ENCODE measurements at places on chromosomes 13 and 19.

DNA sequence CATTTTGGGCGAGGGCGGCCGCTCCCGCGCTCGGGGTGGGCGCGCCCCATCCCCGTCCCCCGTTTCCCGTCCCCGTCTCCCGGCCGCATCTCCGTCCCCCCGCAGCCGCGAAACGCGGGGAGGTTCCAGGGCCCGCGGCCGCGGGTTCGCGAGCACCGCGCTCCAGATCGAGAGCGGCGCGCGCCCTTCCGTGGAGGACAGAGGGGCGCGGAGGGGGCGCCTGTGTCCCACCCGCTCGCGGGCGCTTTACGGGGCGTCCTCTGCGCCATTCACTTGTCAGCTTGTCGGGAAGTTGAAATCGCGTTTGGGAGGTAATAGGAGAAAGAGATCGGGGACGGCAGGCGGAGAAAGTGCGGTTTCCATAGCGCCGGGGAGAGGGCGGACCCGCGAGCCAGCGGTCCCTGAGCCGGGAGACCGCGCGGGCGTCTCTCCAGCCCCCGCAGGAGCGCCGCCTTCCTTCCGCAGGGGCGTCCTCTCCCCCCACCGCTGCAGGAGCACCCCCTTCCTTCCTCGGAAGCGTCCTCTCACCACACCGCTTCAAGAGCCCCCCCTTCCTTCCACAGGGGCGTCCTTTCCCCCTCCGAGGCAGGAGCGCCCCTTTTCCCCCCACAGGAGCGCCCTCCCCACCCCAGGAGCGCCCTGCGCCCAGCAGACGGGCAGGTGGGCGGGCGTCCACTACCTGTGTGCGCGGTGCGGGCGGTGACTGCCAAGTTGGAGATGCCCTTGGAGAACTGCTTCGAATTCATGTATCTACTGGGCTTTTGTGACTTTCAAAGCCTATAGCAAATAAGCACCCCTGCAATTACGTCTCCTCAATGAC is 962 bp upstream of the IRS2 start:
- no peak for DNase-seq

DNA sequence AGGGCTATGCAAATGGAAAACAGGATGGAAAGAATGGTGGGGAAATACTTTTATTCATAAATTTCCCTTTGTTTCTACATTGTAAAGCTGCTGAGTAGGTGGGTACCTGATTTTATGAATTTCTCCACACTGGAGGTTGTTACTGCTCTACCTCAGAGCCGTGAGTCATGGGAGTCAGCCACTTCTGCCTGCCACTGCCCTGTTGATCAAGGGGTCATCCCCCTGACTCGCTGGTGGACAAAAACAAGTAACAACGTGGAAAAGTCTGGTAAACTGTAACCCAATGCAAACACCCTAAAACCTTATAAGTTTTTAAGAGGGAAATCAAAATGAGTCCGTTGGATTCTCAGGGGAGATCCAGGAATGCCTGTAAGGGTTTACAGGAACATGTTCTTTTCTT is 329.5 kb downstream of the ATP8A2 start:
- no peak for DNase-seq

- DNase-seq, result no peak
Measured at GRCh38 chr13:106568299-106569003, 514 bp upstream of the ARGLU1 start.

GRCh38 chr19:2330255-2330631 is 1.8 kb downstream of the SPPL2B start:
- no peak for DNase-seq

- DNase-seq, result no peak
Measured at GRCh38 chr13:102907886-102908515, 62.2 kb downstream of the ERCC5 start.

- no peak for DNase-seq
Measured at GRCh38 chr19:4140237-4140711, 13.2 kb upstream of the CREB3L3 start.

GRCh38 chr19:38666663-38667511 is 19.4 kb downstream of the ACTN4 start:
- DNase-seq, result no peak

DNA sequence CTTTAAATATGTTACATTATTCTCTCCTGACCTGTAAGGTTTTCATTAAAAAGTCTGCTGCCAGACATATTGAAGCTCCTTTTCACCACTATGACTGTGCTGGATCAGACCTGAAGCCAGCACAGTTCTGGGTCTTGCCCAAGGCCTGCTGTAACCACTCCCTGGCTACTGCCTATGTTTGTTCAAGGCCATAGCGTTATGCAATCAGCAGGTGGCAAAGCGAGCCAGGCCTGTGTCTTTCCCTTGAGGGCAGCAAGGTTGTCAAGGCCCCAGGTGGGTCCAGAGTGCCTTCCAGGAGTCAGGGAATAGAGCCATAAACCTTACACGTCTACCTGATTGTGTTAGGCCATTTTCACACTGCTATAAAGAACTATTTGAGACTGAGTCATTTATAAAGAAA is 496.8 kb upstream of the PCDH9 start:
- DNase-seq, result no peak

GRCh38 chr19:17005000-17005399 is 21.6 kb downstream of the CPAMD8 start:
- DNase-seq, result no peak

DNA sequence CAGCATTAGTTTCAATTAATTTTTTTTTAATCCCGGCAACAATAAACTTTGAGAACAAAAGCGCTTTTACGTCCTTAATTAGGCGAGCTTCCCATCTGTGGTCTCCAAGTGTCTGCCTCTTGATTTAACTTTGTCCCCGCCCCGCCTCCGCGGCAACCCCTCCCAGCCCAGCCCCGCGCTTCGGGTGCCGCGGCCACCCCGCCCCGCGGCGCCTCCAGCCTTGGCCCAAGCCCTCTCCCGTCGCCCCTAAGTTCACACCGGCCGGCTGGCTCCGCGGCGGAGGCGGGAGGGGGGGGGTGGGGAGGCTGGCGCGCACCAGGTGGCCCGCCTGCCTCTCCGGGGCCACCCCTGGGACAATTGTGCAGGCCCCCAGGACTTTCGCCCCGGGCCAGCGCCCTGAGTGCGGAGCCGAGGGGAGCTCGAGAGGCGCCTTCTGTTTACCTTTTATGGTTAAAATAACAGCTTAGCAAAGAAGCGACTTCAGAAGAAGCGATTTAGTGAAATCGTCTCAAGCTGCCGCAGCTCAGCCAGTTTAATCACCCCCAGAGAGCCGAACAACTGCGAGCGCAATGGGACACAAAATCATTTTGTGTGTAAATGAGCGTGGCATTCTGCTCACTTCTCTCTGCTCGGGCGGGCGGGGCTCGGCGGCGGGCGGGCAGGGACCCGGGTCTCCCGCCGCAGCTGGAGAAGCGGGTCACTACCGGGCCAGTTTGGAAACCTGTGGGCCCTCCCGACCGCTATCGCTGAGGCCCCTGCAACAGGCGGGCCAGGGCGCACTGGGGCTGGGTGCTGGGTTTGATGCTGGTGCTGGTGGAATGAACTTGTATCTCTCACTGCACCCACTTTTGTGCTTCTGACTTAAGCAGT is 1.4 kb downstream of the KCTD15 start:
- DNase-seq, result no peak

DNA sequence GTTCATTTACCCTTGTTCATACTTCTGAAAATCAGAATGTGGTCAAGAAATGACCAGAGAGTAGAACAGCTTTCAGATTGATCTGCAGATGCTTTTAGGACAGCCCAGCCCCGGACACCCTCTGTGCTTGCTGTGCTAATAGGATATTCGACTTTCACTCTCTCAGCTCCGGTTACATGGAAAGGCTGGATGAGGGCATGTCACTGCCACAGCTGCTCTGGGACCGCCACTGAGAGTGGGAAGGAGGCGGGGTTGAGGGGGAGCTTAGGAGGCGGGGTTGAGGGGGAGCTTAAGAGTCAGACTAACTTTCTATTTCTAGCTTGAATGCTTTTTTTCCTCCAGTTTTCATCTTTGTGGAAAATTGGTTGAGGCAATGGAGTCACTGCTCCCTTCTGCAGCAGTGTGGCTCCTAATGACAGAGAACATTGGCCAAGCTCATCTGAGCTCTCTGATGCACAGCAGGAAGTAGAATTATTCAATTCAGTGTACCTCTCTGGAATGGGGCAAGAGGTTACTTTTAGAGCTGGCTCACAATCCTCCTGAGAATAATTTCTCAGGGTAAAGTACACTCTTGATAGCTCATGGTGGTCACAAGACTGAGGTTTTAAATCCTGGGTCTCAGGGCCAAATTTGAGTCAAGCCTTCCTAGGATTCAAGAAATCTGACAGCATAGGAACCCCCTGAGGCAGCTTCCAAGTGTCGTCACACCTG is 74.6 kb upstream of the NPAS1 start:
- no peak for DNase-seq

- no peak for DNase-seq
Measured at GRCh38 chr19:582497-583197, 7.0 kb upstream of the HCN2 start.

DNA sequence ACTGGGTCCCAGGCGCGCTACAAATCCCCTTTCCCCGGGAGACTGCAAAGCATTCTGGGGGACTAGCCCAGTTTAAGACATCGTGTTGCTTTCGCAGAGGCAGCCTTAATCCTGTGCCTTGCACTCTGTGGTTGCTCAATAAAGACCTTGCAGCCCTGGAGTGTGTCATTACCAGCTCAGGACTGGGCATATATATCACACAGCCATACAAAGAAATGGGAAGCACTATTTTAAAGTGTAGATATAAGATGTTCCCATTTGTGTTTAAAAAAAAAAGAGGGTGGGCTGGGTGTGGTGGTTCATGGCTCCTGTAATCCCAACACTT is 11.1 kb downstream of the NAPA start:
- no peak for DNase-seq

- DNase-seq, result no peak
Measured at GRCh38 chr19:45117167-45117594, 24.2 kb downstream of the PPP1R37 start.

DNA sequence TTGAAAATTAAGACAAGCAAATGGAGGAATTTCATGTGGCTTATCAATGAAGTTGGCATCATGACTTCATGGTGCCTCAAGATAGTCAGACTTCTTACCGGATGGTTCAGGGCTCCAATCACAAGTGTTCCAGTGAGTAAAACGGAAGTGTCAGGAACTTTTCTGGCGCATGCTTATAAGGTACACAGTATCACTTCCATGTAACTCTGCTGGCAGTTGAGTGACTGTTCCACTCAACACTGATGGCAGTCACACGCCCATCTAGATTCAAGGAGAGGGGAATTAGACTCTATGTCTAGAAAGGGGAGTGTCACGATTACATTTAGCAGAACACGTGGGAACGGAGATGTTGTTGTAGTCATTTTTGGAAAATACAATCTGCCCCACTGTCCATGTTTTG is 114.3 kb downstream of the KCTD15 start:
- no peak for DNase-seq

DNA sequence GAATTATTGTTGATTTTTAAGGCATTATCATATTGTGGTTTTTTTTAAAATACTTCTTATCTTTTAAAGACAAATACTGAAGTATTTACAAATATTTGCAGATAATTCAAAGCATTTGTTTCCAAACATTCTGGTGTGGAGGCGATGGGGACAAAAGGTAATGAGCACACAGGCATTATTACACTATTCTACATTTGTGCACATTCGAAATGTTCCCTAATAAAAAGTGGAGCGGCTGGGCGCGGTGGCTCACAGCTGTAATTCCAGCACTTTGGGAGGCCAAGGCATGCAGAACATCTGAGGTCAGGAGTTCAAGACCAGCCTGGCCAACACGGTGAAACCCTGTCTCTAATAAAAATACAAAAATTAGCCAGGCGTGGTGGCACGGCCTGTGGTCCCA is 133.4 kb downstream of the FOXO1 start:
- no peak for DNase-seq

GRCh38 chr13:27401210-27401609 is 23.2 kb upstream of the GTF3A start:
- DNase-seq, result no peak

DNA sequence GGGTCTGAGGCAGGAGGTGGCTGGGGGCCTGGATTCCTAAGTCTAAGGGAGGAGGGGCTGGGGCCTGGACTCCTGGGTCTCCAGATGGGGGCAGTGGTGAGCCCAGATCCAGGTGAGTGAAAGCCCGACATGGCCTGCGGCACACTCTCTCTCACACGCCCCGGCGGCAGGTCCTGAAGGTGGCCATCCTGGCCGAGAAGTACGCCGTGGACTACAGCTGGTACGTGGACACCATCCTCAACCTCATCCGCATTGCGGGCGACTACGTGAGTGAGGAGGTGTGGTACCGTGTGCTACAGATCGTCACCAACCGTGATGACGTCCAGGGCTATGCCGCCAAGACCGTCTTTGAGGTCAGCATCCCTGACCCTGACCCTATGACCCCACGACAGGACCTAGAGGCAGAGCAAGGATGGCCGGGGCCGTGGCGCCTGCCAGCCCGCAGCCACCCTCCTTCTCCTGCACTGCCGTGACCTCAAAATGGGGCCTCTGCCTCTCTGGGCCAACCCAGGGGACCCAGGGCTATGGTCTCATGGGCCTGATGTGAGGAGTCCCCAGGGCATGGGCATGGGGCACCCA is 13.2 kb downstream of the FUZ start:
- no peak for DNase-seq

DNA sequence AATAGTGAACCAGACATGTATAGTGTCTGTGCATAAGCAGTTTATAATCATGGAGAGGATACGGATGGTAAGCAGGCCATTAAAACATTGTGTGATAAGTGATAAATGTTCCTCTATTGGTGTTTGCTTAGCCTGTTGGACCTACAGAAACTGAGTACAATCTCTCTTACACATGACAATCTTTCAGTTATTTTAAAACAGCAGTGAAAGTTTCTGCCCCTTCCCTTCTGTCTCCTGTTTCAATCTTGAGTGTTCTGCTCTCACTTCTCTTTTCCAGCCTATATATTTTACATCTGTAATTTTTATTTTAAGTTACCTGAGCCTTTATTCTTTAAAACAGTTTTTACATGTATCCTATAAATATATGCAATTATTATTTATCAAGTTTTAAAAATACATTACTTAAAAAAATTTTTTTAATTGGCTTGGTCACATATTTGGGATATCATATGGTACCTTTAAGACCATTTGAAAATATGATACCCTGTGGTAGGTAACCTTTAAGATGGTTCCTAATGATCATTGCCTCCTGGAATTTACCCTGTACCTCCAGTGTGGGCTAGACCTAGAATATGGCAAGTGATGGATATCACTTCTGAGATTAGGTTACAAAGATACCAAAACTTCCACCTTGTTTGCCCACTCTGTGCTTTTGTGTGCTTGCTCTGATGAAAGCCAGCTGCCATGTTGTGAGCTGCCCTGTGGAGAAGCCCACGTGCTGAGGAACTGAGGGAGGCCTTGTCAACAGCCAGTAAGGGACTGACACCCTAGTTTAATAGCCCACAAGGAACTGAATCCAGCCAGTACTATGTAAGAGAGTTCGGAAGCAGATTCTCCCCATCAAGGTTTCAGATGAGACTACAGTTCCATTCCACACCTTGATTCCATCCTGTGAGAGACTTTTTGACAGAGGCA is 99.3 kb downstream of the DHRS12 start:
- no peak for DNase-seq

- no peak for DNase-seq
Measured at GRCh38 chr19:28640506-28640905, 572.4 kb downstream of the UQCRFS1 start.

DNA sequence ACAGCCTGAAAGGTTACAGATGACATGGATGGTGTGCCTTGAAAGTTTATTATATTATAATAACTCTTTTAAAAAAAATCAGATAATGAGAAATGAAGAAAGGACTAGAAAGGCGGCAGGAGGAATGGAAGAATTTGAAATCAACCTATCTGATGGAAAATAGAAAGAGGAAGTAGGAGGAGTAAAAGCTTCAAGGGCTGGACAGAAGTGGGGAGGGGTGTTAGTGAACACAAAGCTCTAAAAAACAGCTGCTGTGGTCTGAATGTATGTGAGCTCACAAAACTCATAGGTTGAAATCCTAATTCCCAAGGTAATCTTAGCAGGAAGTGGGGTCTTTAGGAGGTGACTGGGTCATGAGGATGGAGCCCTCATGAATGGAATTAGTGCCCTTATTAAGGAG is 19.5 kb downstream of the CCDC70 start:
- DNase-seq, result no peak
